ENCODE measurements at places on chromosomes 4 and X.

DNA sequence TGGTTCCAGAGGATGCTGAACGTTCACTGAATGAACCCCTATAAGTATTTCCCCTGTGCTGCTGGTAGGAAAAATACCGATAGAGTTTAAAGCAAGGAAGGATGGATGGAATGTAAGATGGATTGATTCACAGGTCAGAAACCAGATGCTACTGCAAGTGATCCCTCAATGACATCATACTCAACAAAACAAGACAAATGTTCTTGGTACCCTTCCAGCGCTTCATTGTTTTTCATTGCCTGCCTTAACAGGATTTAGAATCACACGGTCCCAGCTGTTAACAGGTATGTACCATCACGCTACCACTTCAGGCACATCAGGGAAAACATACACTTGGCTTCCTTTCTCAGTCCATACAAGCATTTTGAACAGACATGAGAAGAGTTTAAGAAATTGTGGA is 118.1 kb upstream of the TLR3 start:
- DNase-seq, result no peak

DNA sequence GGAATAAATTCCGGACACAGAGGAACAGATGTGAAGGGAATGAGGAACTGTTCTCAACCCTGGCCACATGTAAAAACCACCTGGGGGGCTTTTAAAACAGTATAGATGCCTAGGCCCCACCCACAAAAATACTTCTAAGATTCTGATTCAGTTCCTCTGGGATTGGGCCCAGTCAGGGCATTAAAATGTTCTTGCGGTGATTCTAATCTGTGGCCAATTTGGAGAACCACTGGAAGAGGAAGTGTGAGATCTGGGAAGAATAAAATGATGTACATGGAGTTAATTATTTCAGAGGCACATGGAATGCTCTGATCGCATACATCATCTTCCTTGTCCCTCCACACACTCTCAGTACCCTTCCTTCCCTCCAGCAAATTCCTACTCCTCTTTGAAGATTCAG is 192.2 kb downstream of the APBB2 start:
- DNase-seq, result no peak

GRCh38 chrX:15158350-15158735 is 111.5 kb downstream of the ASB9 start:
- DNase-seq, result no peak

GRCh38 chrX:138858951-138859350 is 147.4 kb upstream of the FGF13 start:
- DNase-seq, result no peak

DNA sequence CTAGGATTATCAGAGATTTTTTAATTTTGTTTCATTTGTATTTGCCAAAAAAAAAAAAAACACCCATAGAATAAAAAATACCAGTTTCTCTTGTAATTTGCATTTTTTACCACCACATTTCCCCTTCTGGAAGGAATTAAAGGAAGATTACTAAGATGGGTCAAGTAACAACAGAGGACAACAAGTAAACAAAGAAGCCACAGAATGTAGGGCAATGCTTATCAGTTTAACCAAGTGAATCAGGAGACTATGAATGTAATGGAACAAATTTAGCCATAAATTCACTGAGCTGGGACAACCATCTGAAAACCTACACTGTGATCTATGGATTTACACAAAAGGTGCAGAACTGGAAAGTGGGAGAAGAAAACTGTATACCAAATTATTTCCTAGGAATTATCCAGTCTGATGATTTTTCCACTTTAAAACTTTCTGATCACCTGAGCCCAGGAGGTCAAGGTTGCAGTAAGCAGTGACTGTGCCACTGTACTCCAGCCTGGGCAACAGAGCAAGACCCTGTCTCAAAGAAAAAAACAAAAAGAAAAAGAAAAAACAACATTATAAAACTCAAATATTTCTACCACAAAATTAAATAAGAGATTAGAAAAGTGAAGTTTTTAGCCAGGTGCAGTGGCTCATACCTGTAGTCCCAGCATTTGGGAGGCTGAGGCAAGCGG is 32.4 kb downstream of the LRBA start:
- DNase-seq, result no peak

GRCh38 chr4:103036169-103036568 is 16.7 kb upstream of the SLC9B1 start:
- DNase-seq, result no peak

DNA sequence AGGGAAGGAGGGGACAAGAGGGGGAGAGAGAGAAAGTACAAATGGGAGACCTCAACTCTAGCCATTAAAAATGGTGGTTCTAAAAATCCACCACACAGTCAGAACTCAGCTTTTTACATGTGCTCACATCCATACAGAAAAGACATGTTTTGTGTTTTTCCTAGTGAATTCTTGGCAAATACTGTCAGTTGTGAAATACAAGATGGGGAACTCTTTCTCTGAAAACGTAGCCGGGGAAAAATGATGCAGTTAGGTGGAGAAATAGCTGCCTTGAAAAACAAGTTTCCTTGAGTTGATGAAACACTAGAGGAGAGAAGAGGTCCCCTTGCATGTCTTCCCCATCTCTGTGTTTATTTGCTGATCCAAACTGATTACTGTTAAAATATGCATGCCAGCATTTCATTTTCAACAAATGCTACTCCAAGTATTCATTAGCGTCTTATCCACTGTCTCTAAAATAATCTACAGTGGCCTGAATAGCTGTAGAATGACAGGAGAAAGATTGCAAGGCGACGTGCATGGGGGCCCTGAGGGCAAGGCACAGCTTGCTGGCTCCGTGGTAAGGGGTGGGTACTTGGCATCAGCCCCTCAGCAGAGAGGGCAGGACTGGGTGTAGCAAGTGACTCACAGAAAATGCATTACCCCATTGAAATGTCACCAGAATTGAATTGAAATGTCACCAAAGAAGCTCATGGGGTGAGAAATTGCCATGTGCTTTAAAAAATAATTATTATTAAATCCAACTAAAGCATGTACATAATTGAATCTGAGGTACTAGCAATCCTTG is 48.1 kb upstream of the TBL1X start:
- DNase-seq, result no peak

DNA sequence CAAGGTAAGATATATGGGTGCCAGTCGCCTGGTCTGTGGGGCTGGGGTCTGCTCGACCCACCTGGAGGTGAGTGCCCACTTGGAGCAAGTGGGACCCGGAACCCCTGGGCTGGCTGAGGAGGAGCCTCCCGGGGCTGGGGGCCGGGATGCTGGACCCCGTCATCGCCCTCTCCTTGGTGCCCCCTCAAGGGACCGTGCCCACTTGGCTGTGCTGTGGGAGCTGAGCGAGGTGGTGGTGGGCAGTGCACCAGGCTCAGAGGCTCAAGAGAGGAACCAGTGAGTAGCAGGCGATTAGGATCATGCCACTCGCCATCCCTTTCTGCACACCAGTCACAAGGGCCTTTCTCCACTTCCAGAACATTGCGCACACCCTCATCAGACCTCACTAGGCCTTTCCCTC is 203.8 kb upstream of the PSAPL1 start:
- DNase-seq, result no peak

DNA sequence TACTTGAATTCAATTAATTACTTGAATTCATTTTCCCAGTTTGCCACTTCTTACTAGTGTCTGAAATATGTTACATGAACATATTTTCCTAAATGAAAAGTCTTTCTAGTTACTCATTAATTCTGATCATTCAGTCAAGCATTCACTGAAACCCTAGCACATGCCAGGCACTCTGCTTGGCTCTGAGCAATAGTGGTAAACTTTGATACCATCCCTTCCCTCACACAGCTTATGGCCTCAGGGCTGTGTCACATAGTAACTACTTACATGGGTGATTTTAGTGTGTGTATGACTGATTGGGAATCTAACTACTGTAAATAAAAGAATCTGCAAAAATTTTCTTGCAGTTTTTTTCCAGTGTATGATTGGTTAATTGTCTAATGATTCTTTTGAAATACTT is 32.7 kb downstream of the METAP1 start:
- no peak for DNase-seq

- no peak for DNase-seq
These were observed 94.6 kb upstream of the CASK start for GRCh38 chrX:42017971-42018370.

DNA sequence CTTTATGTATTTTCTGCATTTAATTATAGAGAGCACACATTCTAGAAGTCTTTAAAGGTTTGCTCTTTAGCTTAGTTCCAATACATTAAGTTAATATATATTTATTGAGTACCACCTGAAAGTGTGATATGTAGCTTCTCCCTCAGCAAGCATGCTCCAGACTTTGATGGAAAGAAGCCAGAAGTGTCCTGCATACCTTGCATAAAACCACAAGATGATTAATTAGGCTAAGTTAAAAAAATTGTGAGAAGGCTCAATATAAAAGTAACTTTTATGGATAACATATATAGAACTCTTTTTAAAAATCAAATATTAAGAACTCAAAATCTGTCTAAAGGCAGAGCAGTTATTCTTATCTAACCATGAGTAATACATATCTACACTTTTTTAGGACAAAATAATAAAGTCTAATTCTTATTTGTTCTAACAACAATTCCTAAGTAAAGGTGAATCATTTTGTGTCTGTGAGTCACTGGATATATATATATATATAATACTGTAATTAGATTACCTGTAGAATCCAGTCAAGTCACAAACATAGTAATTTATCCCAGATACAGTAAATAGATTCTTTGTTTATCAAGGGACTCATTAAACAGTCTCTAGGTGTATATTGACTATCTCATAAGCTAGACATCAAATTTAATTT is 51.2 kb downstream of the INTS12 start:
- DNase-seq, result no peak

DNA sequence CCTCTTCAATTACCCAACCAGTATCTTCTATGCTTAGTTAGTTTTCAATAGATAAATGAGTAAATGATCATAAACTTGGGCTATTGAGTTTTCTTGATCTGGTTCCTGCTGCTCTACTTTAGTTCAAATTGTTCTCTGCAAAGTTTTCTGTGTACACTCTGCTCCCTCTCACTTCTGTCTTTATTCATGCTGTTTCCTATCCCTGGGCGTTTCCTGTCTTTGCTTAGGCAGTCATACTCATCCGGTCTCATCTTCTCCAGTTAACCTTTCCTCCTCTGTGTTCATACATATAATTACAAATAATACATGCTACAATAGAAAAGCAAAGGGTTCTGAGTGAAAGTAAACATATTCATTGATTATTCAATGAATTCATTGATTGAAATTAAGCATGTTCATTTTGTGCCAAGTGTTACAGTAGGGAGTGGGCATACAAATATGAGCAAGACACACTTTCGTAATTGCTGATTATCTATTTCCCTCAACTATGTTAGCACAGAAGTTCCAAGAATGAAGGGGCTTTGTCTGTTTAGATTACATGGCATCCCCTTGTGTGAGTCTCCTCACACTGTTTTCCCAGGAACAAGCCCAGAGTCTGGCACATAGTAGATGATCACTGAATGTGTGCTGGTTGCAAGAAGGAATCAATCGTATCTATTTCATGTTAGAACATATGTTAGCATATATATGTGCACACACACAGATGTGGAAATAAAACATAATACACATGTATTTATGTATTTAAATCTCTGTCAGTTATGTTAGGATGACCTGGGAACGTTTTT is 1.1 kb downstream of the RAB39B start:
- no peak for DNase-seq

GRCh38 chr4:6112606-6113290 is 87.6 kb downstream of the JAKMIP1 start:
- DNase-seq, result no peak

- no peak for DNase-seq
These were observed 34.7 kb downstream of the CCNI start for GRCh38 chr4:77040854-77041725.

DNA sequence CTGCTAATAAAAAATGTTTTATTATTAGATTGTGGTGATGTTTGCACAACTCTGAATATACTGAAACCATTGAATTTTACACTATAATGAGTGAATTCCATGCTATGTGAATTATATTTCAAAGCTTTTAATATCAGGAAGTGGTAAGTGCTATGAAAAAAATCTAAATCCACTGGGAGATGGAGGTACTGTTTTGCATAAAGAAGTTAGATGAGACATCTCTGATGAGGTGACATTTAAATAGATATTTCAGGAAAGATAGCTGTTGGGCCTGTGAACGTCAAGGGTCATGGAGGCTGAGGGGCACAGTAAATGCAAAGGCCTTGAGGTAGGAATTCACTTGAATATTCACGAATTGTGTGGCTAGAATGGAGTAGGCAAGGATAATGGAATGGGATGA is 12.3 kb downstream of the DCUN1D4 start:
- DNase-seq, result no peak

DNA sequence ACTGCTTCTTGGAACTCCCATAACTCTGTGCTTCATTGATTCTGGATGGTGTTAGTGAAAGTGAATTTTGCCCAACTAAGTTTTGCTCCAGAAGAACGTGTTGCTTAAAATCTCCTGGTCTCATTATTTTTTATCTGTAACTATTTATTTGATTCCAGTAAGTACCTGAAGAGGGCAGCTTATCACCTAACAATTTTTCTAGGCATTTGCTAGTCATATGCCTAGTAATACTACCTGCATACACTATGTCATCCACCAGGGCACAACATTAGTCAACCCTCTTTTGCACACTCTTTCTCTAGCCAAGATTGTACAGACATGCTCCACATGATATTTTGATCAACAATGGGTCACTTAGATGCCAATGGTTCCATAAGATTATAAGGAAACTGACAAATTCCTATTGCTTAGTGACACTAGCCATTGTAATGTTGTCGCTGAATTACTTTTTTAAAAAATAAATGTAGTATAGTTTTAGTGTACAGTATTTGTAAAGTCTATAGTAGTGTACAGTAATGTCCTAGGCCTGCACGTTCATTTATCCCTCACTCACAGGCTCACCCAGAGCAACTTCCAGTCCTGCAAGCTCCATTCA is 499.9 kb upstream of the AADAT start:
- DNase-seq, result no peak

- DNase-seq, result no peak
These were observed 46.3 kb downstream of the TEX13B start for GRCh38 chrX:107935664-107936433.

DNA sequence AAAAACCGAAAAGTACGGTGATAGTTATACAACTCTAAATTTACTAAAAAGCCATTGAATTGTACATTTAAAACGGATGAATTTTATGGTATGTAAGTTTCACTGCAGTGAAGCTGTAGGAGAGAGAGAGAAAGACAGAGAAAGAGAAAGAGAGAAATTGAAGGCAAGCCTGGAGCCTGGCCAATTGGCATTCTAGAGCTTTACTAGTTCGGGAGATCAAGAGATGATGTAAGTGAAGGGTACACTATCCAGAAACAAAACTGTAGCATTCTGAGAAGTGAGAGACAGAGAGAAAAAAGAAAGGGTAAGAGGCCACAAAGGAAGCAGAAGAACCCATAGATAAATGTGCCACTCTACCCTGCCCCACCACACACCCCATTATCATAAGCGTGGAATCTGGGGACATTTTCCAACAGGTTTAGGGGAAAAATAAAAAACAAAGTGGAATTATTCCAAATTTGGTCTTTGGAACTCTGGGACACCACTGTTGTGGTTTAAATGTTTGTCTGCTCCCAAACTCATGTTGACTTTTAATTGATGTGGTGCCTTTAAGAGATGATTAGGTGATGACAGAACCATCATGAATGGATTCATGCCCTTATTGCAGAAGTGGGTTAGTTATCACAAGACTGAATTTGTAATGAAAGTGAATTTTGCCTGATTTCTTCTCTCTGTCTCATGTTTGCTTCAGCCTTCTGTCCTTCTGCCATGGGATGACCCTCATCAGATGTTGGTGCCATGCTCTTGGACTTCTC is 123.0 kb upstream of the PLS3 start:
- no peak for DNase-seq
